ENCODE measurements at places on chromosomes 1 and 21. TPM values are rescaled to one million over a fixed set of nuclear protein-coding genes. Genes with fewer than 3 reads are reported as not detected.
A peak's percentile ranks its signal among the peaks of the same experiment; 100 is the strongest.

Gene NBPF26
- 1.8 TPM for polyA plus RNA-seq

DNA sequence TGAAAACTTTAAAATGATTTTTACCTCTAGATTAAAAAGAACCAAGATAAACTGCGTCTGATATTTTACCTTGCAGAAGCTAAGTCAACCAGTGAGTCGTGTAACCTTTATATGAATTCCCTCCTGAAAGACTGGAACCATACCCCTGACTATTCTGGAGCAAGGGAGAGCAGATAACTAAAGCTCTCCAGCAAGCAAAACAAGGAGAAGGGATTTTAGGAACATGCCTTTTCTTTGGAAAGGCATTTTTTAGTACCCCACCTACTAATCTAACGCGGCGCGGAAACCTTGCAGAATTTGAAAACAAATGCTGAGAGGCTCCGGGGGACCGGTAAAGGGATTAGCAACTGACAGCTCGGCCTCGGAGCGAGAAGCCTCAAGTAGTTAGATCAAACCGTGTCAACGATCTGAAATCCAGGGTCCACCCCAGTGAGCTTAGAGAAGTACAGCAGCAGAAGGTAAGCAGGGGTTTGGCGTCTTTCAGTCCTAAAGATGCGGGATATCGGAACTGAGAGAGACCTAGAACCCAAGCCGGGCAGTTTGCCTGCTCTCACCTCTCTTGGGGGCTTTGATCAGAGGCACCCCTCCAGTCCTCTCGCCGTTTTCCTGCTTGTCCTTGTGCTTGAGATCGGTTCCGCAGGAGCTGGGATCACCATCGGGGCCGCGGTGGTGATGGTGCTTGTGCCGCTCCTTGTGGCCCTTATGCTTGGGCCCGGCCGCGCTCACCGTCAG lies 954 bp downstream of the RSBN1 start:
- peak overlapping the region; percentile 58 for H3K27ac ChIP-seq
- H3K36me3 ChIP-seq: no peaks in the 10 kb centered on the region
- H3K4me1 ChIP-seq: peaks cover 11% of the 10 kb centered on the region
- no peaks in the 10 kb centered on the region for H3K27me3 ChIP-seq
- DNase-seq: peak; percentile 57

DNA sequence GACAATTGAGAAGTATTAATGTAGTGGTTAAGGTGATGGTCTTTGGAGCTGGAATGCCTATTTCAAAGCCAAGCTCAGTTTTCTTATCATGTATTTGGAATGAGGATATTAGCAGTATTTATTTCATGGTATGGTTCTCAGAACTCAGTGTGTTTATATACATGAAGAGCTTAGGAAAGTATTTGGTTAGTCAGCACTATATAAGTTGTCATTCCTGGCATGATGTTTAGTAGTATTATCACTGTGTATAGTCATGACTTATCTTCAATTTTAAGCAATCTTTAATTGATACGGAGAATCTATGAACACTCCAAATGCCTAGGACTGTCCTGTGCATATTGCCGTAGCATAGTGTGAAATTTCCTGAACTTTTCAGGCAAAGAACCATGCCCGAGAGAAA lies 501.9 kb upstream of the USP24 start:
- H3K4me1 ChIP-seq: peaks cover 27% of the 10 kb centered on the region
- no peak for DNase-seq
- H3K27me3 ChIP-seq: no peaks in the 10 kb centered on the region
- H3K4me3 ChIP-seq: no peak overlapping the region
- no peak overlapping the region for H3K27ac ChIP-seq
- no peaks in the 10 kb centered on the region for H3K36me3 ChIP-seq

- no peak overlapping the region for H3K4me3 ChIP-seq
- DNase-seq: no peak
- peaks cover 50% of the 10 kb centered on the region for H3K4me1 ChIP-seq
- no peaks in the 10 kb centered on the region for H3K27me3 ChIP-seq
- H3K36me3 ChIP-seq: no peaks in the 10 kb centered on the region
- no peak overlapping the region for H3K27ac ChIP-seq
Observed at GRCh38 chr1:155012776-155013602, 10.4 kb downstream of the ZBTB7B start.

- DNase-seq: no peak
- H3K36me3 ChIP-seq: no peaks in the 10 kb centered on the region
- no peaks in the 10 kb centered on the region for H3K27me3 ChIP-seq
- H3K4me3 ChIP-seq: no peak overlapping the region
- H3K27ac ChIP-seq: no peak overlapping the region
Observed at GRCh38 chr1:236336084-236336483, 54.3 kb upstream of the ERO1B start.
